ENCODE measurements at places on chromosomes 3 and 15.

GRCh38 chr3:133812872-133813271 lies 7.3 kb downstream of the SRPRB start:
- DNase-seq = no peak

DNA sequence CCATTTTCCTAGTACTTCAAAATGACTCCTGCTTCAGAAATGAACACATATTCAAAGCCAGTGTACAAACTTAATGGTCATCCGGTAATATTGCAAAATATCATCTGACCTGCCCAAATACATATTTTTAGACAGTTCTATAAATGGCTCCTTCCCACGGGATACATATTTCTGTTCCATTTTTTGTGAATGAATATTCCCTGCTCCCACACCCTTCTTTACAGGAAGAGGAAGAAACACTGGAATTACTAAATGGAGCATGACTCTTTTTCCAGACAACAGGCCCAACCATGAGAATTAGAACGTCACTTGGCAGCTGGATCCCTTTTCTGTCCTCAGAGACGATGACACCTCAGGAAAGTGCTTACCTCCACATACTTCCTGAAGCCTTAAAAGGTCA lies 38.0 kb upstream of the CBLB start:
- DNase-seq = peak; percentile 67

- DNase-seq = no peak
Measured at GRCh38 chr3:12301513-12301912, 12.6 kb downstream of the PPARG start.

DNA sequence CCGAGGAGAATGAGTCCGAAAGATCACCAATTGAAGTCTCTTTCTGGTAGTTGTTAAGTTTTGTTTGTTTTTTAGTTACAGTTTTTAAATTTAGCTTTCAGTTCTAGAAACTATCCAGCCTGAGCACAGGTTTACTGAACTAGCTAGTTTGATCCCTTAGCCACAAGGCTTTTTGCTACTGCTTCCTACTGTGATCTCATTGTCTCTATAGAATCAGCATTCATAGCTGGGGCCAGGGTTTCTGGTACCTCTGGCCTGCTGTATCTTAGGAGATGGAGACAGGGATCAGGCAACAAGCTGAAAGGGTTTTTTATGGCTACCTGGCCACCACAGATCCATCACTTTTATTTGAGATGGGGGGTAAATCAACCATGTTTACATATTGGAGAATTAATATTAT lies 37.0 kb downstream of the GOLM2 start:
- no peak for DNase-seq

DNA sequence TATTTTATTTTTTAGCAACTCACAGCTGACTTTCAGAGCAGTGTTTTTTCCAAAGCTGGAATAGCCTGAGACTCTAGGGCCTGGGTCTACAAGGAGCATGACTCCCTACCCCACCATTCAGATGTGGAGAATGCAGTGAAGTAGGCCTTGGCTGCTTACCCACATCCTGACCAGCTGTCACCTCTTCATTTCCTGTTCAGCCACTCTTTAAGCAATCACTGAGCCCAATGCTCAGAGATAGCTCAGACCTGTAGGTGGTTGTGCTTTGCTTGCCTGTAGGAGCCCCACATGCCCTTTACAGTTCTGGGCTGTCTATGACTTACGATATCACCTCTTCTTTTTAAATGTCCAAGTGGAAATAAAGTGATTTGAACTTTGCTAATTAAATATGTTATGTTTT lies 148.1 kb downstream of the NEK11 start:
- no peak for DNase-seq

DNA sequence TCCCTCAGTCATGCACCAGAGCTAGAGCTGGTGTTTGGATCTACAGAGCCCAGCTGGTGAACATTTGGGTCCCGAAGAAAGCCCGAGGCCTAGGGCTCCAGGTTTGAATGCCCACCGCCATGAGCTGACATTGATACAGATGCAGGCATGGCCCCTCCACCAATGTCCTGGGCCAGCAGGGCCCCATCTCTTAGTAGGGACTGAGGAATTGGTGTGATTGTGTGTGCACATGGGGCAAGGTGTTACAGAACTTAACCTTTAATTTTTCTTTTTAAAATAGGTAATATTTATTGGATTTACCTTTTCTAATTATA lies 11.0 kb downstream of the PODXL2 start:
- no peak for DNase-seq

Data from fibroblast of skin of left quadriceps (primary cell).